D721Med (cell line): ENCODE measurements at places on chromosomes 2 and 18.
A peak's percentile ranks its signal among the peaks of the same experiment; 100 is the strongest.

GRCh38 chr2:32622570-32623310 is 5.1 kb upstream of the TTC27 start:
- no peak for DNase-seq

DNA sequence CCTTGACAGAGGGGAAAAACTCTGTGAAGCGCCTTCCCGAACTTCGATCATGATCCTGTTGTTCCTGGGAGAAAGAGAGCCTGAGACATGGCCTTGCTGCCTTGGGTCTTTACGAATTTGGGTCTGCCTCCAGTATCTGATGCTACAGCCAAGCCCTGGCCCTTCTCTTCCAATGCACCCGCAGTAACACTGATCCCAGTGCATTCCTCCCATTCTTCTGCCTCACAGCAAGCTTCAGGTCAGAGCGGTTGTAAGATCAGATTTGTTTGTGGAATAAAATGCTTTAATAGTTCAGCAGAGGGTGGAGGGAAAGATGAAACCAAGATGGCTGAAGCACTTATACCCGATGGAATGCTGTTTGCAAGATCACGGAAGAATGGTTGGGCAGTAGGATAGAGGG is 196.7 kb upstream of the SIX2 start:
- DNase-seq = no peak

GRCh38 chr18:63346031-63346430 is 21.0 kb downstream of the KDSR start:
- no peak for DNase-seq

GRCh38 chr2:53867169-53867568 is 7.4 kb upstream of the GPR75 start:
- no peak for DNase-seq

DNA sequence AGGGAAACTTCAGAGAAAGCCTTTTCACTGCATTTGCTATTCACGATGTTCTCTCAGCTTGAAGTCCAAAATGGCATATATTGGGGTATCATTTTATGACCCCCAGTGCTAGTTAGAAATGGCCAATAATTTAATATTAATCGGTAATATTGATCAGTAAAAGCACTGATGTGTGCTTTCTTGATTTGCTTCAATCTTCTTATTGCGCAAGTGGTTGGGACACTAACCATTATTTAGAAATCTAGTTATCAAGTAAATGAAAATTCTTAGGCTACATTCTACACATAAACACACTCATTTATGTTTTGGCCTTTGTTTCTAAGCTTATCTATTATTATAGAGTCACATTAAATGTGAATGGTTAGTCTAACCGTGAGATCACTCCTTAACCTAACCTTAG is 49.7 kb upstream of the VWC2L start:
- DNase-seq = no peak

GRCh38 chr2:118300832-118301231 is 212.6 kb downstream of the INSIG2 start:
- no peak for DNase-seq

DNA sequence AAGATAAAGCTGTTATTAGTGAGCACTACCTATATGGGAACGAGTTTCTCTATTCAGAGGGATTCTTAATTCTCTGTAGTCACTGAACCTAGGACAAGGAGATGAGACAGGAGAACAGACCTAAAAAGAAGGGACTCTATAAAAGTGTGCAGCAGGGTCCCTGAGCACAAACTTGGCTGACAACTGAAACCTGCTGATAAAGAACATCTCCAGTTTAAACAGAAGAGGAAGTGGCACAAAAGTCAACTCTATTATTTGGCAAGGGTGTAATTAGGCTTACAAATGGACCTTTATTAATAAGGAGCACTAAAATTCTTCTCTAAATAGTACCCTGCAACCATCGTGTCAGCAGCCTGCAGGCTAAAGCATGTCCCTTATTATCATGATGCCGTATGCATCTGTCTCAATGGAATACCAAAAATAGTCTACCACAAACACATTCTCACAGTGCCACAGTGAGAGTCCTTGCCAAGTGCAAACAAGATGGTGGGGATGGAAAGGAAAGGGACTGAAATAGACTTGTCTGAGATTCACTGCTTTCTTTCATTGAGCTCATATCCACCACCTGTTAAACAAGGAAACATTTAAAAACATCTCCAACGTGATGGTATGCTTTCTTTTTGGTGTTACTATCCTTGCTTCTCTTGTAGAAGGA is 260.2 kb downstream of the INSIG2 start:
- no peak for DNase-seq

DNA sequence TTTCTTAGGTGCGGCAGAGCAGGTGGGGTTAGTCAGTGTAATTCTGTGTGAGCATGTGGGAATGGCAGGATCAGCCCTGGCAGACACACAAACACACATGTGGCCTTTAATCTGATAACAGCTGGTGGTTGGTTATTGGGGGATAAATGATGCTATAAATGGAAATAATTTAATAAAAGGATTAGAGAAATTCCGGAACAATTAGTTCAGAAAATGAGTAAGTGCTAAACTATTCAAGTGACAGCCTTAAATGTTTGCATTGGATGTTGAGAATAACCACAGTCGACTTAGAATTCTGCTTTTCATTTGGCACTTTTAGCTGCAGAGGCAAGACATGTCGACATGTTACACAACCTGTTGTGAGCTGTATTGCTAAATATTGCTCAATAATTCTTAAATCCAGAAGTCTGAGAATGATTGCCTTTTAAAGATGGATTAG is 7.2 kb downstream of the SMYD1 start:
- DNase-seq = no peak

GRCh38 chr2:54940723-54941122 is 109.5 kb downstream of the RTN4 start:
- DNase-seq = no peak

GRCh38 chr2:189581354-189582139 is 961 bp upstream of the SLC40A1 start:
- no peak for DNase-seq

DNA sequence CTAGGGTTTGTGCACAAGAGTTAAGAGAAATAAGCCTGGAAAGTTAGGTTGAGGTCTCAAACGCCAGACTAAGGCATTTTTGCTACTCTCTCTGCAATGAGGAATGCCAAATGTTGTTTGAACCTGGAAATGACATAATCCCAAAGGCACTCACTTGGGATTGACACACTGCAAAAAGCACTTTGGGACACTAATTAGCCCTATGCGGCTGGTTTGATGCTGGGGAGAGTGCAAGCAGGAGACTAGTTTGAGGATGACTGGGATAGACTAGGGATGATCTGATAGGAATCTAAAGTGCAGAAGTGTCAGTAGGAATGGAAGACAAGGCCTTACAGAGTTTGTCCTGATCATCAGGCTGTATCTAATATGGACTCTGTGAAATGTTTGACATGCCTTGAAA is 469.0 kb downstream of the SLC4A3 start:
- DNase-seq = no peak

DNA sequence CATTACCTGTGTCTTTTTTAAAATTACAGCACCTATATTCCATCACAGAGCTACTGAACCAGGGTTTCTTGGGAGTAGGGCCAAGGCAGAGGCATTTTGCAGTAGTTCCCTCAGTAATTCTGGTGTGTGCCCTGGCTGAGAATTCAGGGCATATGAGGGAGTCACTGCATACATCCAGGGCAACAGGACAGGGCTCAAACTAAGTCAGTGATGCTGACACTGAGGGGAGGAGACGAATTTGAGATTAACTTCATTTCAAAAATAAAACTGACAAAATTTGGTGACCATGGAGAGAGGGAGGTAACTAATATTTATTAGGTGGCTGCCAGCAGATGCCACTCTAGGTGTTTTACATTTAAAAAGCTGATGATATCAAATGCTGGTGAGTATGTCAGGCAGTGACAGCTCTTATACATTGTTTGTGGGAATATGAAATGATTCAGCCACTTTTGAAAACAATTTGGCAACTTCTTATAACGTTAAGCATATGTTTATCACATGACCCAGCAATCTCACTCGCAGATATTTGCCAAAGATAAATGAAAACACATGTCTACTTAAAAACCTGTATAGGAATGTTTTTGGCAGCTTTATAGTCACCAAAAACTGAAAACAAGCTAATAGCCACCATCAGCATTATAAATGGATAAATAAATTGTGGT is 20.3 kb downstream of the STRADB start:
- no peak for DNase-seq

GRCh38 chr2:191818725-191819350 is 28.1 kb downstream of the CAVIN2 start:
- DNase-seq = no peak

DNA sequence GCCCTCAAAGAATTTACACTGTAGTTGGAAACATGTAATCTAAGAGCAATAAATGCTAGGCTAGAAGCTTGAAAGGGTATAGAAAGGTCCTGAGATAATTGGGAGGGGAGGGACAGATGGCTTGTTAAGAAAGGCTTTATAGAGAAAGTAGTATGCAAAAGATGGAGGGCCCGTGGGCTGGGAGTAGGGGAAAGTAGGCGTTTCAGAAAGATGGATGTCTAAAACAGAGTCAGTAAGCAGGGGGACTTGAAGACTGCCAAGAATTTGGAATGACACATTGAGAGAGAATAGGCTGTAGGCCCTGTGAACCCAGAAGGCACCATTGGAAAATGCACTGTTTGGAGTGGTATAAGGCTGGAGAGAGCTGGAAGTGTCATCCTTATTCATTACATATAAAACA is 822 bp downstream of the PSMG2 start:
- no peak for DNase-seq

DNA sequence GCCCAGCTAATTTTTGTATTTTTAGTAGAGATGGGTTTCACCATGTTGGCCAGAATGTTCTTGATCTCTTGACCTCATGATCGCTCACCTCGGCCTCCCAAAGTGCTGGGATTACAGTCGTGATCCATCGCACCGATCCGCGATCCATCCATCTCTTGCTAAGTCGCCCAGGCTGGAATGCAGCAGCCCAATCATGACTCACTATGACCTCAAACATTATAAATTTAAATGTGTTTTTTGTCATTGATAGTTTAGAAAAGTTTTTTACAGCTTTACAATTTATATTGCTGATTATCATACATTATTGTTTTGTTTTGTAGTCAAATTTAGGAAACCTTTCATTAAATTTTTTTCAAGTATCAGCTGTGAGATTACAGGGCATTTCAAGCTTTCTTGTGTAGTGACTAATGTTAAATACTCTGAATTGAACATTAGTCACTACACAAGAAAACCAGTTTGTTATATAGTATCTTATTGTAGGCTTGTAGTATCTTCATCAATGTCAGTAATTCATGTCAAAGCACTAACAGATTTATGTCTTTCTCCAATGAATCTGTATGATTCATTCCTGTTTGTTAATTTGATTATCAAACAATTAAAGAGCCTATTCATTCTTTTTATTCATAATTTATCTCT is 37.5 kb downstream of the NR4A2 start:
- no peak for DNase-seq

DNA sequence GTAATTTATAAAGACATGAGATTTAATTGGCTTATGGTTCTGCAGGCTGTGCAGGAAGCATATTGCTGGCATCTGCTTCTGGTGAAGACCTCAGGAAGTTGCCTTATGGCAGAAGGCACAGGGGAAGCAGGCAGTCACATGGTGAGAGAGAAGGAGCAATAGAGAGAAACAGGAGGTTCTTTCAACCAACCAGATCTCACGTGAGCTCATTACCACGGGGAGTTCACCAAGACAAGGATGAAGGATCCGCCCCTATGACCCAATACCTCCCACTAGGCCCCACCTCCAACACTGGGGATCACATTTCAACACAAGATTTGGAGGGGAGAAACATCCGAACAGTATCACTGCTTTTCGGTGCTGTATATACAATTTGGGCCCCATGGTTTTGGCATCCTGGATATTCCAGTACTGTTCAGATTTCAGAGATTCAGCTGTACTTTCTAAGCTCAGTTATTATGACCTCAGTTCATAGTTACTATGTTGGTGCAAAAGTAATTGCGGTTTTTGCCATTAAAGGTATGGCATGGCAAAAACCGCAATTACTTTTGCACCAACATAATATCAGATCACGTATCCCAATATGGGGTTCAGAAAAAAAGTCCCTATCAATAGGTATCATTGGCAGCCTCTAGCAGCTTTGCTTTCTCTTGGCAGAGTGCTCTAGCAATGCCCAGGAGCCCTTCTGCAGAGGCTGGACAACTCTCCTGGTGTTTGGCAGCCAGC is 189.6 kb upstream of the SIX3 start:
- no peak for DNase-seq

DNA sequence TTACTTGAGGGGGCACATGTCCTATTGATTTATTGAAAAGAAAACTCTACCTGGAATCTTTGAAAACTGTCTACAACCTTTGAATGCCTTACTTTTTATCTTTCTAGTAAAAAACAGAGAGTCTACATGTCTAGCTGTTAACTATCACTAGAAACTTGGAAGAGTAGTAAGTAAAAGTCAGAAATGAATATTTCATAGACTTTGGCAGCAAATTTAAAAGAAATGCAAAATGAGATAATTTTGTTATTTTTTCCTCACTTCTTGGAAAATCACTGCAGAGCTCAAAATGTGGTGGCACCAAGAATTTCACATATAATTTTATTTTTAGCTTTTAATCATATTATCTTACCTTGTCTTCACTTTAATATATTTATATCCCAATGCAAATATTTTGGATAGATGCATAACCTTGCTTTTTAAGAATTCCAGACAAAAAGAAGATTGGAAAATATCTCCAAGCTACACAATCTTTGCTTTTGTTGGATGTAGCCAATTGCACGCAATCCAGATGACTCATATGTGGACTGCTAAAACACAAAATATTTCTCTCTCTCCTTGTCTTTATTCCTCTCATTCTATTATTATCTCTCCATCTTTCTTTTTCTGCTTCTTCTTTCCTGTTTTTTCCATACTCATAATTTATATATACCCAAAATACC is 92.2 kb upstream of the DSEL start:
- DNase-seq = no peak

GRCh38 chr2:98476192-98476868 is 31.7 kb downstream of the INPP4A start:
- peak; percentile 56 for DNase-seq

DNA sequence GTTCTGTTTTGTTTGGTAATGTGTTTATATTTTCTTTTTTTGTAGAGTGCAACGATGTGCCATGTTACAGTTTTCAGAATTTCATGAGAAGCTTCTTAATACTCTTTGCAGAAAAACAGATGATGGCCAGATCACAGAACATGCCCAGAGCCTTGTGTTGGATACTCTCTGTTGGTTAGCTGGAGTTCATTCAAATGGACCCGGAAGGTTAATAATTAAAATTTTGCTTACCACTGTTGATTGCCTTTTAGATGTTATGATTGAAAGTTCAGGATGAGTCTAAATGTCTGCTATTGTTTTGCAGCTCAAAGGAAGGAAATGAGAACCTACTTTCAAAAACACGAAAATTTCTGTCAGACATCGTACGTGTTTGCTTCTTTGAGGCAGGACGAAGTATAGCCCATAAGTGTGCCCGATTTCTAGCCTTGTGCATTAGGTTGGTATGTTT is 85.2 kb downstream of the BIRC6 start:
- DNase-seq = no peak

DNA sequence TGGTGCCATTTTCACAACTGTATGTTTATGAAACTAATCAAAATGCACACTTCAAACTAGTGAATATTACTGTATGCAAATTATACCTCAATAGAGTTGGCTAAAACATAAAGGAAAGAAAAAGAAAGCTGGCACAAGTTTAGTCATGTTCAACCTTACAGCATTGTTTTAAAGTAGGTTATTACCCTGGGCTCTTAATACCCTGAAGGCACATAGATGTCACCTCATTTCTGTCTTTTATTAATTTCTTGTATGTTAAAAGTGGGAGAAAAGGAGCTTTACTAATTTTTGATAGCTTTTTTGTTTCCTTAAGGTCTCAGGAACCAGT is 32.7 kb downstream of the TMEM131 start:
- DNase-seq = no peak

GRCh38 chr2:74067221-74067747 is 80.4 kb downstream of the BOLA3 start:
- DNase-seq = no peak
